A673 (cell line): ENCODE measurements at places on chromosomes 12 and 14.

DNA sequence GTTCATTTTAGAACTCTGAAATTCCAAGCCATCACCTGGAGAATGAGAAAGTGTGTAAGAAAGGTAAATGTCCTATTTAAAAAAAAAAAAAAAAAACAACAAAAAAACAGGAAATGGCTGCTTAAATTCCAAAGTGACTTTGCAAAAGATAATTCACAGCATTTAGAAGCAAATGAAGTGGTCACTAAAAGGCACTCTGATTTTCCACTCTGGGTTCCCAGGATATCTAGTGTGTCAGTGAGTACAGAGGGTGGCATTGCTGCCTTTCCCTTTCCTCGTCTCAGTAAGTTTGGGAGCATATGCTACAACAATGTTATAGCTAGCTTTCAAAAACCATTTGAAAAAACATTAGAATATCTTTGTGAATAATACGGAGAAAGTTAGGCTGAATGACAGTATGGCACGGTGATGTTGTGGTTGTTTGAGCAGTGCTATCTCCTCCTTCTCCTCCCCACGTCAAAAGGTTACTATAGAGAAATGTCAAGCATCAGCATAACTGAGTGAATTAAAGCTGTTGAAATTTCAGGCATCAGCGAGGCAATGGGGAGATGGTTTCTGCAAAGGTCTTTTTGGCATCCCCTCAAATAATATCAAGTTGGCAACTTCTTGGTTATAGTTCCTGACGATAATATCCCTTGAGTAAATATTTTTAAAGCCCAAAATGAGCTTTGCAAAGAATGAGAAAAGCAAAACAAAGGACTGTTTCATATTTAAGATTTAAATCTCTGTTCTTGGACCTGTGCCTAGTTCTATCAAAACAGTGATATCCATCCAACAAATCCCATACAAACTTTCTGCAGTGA is 164.5 kb upstream of the E2F7 start:
- DNase-seq: peak; percentile 35

DNA sequence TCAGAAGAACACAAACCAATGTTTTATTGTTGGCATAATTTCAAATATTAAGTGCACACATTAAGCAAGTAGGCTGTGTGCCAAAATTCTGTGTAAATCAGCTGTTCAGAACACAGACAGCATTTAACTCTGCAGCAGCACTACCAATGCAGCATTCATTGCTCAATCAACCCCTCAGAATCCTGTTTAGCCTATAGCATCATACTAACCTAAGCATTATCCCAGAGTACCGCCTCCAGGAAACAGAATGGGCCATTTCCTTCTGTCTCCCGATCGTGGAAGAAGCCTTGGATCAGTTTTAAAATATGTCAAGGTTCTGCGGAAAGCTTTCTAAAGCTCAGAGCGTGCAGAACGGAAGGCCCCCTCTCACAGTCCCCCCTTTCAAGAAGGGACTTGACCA is 3.3 kb downstream of the IL26 start:
- peak; percentile 24 for DNase-seq

- no peak for DNase-seq
These were observed 20.9 kb downstream of the FRS2 start for GRCh38 chr12:69490920-69491643.

DNA sequence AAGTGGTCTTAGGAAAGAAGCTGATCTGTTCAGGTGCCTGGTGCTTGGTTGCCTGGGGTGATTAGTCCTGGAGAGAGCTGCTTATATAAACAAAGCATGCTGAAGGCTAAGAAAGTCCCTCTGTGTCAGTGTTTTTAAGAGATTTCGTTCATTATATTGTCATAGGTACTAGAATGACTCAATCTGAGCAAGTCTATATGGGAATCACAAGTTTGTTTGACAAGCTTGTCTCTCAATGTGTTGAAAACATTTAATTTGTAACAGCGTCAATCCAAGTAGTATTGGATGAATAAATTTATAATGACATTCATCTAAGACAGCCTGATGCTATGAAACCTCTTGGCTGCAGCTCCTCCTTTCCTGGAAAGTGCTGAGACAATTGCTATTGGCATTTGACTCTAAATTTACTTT is 256.3 kb downstream of the TMTC2 start:
- no peak for DNase-seq

DNA sequence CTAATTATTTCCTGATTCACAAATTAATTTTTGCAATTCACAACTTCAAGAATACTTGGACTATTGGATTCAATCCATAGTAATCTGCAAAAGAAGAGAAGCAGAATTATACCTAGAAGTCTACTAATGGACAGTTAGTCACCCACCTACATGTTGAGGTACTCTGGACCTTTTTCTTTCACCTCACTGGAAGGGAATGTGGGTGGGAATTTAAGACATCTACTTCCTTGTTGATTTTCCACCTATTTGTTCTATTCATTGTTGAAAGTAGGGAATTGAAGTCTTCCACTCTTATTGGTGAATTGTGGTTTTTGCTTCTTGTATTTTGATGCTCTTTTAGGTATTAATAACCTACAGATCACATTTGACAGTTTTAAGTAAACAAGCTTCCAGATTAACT is 11.0 kb downstream of the RESF1 start:
- no peak for DNase-seq

DNA sequence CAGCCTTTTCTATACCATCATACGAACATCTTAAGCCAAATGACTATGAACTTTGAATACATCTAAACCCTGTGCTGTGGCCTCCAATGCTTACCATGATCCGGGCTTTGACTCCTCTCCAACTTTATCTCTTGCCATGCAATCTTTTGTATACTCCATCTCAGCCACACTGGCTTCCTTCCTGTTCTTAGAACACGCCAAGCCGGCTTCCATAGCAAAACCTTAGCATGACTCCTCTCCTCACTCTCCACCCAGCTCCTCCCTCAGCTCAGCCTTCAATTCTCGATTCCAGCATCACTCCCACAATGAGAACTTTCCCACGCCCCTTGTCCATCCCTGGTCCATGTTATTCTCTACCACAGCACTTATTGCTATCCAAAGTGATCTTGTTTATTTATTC is 228.3 kb downstream of the NTF3 start:
- DNase-seq: no peak

GRCh38 chr12:77553976-77554619 is 276.6 kb upstream of the NAV3 start:
- no peak for DNase-seq

- no peak for DNase-seq
These were observed 65.1 kb downstream of the RNFT2 start for GRCh38 chr12:116803013-116803736.

DNA sequence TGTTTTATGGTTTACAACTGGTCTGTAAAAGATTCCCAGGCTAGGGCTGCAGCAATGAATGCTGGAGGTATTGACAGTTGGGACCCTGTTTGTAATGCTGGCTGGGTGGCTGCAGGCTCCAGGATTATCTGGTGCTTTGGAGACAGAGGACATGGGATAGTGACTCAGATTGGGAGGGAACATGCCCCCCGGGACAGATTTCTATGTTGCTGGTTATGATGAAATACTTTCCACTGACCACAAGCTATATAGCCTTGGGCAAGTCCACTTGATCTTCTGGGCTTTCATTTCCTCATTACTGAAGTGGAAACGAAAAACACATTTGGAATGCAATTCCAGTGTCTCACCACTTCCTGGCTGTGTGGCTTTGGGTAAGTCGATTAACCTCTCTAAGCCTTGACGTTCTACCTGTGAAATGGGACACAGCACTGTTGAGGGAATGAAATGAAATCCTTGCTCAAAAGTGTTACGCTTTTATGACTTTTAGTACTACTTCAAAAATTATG is 6.3 kb upstream of the TPCN1 start:
- no peak for DNase-seq

DNA sequence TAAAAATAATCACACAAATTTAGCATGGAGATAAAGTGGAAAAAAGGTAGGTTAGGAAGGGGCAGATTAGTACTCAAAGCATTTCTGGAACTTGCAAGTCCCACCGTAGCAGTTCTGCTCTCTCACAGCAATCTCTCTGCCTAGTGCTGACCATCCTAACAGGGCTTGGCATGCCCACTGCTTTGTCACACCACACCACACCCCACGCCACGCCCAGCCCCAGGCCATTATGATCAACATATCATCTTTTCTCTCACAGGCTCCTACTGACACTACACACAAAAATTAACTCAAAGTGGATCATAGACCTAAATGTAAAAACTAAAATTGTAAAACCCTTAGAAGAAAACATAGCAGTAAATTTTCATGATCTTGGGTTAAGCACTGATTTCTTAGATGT is 273.7 kb downstream of the DAD1 start:
- DNase-seq: no peak

- DNase-seq: no peak
These were observed 215.6 kb downstream of the SLC6A15 start for GRCh38 chr12:84696908-84697540.

GRCh38 chr12:118307069-118307954 is 65.4 kb downstream of the TAOK3 start:
- peak; percentile 86 for DNase-seq

- no peak for DNase-seq
These were observed 167.2 kb upstream of the CNTN1 start for GRCh38 chr12:40525054-40525453.

DNA sequence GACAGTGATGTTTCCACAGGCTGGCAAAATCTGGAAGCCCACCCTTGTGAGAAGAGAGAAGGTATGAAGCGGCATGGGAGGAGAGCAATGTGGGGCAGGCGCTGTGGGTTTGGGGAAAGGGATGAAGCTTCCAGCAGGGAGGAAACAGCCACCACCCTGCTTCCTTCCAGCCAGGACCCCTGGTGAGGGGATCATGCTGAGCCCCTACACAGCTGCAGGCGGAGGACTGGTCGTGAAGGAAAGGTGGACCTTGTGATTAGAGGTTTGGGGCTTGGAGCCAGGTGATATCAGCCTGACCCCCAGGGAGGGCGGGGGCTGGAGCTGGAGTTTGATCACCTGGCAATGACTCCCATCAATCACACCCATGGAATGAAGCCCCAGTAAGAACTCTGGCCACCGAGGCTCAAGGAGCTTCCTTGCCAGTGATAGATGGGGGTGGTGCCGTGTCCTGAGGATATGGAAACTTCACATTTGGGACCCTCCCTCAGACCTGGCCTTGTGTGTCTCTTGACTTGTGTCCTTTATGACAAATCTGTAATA is 48.6 kb downstream of the RIMBP2 start:
- no peak for DNase-seq

DNA sequence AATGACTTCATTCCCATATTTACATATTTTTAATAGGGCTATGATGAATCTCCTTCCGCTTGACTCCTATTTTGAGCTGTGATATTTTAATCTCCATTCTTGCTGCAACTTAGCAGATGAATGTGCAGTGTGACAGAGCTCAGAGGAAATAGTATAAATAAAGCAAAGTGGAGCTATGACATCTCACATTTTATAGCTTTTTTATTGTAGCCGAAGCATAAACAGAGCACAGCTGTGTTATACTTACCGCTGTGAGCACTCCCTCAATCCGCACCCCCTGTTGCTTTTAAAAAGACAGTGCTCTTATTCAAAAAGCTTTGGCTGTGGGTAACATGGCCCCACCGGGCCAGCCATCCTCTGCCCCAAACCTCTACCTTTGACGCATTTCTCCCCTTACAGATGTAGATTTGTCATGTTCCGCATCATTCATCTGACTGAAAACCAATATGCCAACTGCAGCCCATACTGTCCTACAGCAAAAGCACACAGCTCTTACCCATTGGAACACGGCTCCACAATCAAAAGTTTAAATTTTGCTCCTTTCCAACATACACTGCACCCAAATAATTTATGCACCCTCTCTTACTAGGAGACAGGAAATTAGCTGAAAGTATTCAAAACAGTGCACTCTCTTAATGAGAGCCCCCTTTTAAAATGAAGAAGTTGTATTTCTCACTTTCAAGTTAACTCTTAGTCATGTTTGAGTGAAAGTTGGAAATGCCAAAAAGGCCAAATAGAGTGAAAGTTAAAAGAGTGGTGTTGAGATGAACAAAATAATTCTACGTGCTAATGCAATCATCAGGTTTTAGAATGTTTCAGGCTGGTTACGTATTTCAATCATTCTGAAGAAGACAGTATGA is 429.3 kb upstream of the SOX5 start:
- peak; percentile 97 for DNase-seq

DNA sequence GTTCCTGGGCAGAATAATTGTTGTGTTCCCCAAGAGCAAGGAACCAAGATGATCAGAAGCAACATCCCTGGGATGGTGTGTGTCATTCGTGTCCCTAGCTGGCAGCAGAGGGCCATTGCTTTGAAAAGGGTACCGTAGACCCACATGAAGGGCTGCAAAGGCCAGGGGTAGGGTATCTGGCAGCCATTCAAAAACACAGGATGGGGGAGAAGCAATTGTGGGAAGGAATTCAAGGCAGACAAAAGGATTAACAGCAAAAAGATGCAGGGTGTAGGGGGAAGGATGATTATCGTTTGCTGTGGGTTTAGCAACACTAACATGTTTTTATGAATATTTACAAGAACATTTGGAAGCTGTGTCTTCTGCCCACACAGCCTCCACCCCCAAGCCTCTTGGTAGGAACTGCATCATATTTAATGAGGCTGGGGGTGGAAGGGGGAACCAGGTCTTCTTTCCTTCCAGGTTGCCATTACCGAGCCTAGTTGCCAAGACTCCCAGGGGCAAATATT is 169.0 kb upstream of the G2E3 start:
- DNase-seq: no peak

DNA sequence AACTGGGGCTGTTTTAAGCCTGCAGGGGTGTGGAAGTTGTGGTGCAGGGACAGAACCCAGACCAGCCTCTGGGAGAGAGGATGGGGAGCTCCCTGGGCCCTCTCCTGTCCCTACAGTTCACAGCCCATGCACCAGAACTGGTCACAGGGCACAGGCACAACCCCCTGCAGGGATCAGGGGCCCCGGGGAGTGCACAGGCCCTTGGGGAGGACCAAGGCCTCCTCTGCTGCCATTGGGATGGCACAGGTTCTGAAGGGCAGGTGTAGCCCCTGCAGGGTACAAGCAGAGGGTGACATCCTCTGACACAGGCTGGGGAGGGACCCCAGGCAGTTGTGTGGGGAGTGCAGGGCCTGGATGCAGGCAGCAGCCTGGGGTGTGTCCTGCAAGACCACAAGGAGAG is 66.4 kb upstream of the SFSWAP start:
- no peak for DNase-seq

DNA sequence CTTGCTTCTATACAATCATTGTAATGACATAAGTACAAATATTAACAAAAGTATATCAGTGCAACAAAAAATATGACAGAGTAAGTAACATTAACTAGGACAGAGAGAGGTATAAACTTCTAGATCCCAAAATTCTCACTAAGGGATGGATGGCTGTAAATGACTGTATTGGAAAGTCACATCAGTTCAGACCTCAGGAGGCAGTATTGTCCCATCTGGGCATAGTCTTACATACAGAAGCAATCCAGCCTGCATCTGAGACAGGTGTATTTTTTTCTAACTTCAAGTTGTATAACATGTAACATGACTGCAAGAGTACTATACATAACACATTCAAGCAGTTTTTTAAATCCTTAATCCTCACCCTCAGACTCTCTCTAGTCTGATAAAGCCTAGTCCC is 99.0 kb downstream of the GARIN6 start:
- DNase-seq: no peak
